ENCODE measurements at places on chromosomes 5 and 9. TPM values are rescaled to one million over a fixed set of nuclear protein-coding genes. Genes with fewer than 3 reads are reported as not detected.

DNA sequence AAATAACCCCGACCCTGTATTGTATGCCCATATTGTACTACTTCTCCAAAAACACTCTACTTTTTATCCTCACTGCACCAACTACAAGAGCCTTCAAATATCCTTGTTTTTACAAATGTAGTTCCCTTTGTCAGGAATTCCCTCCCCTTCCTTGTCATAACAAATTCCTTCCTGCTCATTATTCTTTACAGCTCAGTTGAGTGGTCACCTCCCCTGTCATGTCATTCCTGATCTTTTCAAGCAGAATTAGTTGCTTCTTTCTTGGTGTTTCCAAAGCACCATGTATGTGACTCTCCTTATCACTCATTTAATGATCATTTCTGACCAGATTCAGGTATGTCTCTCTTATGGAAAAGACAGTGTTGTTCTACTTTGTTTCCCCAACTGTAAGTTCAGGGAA, 194.2 kb upstream of the SMC2 start:
- no peak for DNase-seq

LHFPL2 gene
- total RNA-seq: 0.40 TPM

DNA sequence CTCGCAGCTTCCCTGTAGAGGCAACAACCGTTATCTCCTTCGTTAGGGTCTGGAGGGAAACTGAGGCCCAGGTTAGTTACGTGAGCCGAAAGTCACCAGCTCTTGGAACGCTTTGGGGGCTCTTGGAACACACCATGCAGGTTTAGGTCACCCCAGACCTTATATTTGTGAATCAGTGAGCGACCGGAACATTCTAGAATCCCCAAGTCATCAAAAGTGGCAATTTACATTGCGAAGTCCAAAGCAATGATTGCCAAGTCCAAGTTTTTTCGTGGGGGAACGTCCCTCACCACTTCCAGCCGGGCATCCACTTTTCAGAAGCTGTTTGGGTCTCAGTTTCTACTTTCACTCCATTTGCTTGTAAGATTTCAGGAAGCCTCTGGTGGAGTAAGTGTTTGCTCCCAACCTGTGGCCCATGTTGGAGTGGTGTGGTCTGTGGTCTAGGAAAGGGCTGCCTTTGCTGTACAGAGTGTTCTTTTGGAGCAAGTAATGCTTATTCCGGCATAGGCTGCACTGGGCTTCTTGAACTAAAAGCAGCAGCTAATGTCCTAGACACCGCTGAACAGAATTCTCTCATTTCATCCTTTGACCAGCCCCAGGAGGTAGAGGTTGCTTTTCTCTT, 32.8 kb upstream of the SPRY4 start:
- no peak for DNase-seq

DNA sequence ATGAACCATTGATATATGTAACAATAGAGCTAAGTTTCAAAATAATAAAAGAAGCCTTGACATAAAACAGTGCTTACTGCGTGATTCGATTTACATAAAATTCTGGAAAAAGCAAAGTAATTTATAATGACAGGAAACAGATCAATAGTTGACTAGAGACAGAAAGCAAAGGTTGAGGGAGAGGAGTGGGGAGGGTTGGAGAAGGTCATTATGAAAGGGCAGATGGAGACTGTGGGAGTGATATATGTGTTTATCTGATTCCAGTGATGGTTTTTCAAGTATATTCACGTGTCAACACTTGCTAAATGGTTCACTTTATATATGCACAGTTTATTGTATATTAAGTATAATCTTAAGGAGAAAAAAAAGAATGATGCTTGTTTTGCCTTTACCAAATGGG, 1885.7 kb upstream of the NUDT12 start:
- no peak for DNase-seq

KLHL3 gene
- total RNA-seq: 9.2 TPM

Data from activated naive CD8-positive, alpha-beta T cell treated with anti-CD3 and anti-CD28 coated beads for 36 hours (primary cell).